ENCODE measurements at places on chromosomes 4 and X.
A peak's percentile ranks its signal among the peaks of the same experiment; 100 is the strongest.

DNA sequence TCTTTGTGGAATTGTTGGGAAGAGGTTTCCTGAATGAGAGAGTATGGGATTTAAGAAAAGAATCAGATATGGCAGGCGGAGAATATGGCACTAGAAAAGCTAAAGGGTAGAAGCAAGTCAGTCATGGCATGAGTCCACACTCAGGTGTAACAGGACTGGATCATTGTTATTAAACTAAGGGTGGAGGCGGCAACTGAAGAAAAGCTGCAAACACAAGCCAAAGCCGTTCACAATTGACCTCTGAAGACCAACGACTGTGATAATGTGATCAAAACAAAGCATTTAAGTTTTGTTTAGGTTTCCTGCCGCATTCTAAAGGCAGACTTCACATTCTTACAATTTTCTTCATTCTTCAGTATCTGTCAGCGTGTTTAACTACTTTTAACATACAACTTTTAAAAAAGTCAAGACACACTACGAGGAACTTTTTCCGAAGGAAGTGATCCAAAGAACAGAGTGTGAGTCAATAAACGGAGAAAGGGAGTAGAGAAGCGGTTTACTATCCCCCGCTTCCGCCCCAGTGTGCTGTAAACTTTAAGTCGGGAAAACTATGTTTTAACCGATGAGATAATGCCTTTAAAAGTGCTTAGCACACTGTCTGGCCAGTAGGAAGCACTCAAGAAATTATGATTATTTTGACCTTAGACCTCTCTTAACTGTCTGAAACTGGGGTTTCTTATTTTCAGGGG, 909 bp upstream of the SLAIN2 start:
- no peaks in the 10 kb centered on the region for H3K36me3 ChIP-seq
- peak overlapping the region; percentile 82 for H3K27ac ChIP-seq
- no peaks in the 10 kb centered on the region for H3K27me3 ChIP-seq
- peaks cover 55% of the 10 kb centered on the region for H3K4me1 ChIP-seq
- no peak for DNase-seq

DNA sequence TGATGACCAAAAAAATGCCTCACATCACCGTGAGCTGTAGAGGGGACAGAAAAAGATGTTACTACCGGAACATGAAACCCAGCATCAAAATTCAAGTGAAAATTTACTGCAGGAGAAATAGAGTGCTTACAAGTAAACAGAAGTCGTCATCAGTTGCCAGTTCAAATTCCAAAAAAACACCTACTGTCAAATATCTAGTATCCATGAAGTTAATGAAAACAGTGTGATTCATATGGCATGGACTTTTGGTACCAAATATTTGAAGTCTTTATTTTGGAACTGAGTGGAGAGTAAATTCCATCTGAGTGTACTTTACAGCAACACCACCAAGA, 388.9 kb upstream of the SPOCK3 start:
- DNase-seq = no peak
- H3K4me3 ChIP-seq = no peak overlapping the region
- H3K4me1 ChIP-seq = no peaks in the 10 kb centered on the region
- no peaks in the 10 kb centered on the region for H3K36me3 ChIP-seq

DNA sequence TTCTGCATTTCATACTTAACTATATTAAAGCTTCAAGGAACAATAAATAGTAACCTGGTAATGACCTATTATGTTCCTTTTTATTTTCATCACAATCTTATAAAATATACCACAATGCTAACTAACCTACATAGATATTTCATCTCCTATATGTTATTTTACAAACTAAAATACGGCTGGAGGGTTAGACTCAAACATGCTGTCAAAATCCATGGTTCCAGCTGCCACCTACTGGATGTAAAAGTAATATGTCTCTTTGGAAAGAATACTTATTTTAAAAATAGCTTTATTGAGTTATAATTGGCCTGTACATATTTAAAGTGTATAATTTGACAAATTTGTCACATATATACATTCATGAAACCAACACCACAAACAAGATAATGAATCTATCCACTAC, 15.0 kb downstream of the RGN start:
- H3K4me1 ChIP-seq = no peaks in the 10 kb centered on the region
- no peak for DNase-seq
- H3K36me3 ChIP-seq = no peaks in the 10 kb centered on the region
- H3K27ac ChIP-seq = no peak overlapping the region
- H3K4me3 ChIP-seq = no peak overlapping the region

GRCh38 chr4:87281603-87282002, 41.1 kb downstream of the HSD17B13 start:
- DNase-seq = no peak
- H3K4me3 ChIP-seq = no peak overlapping the region
- no peaks in the 10 kb centered on the region for H3K27me3 ChIP-seq
- no peak overlapping the region for H3K27ac ChIP-seq
- H3K4me1 ChIP-seq = no peaks in the 10 kb centered on the region

- no peak for DNase-seq
- no peaks in the 10 kb centered on the region for H3K27me3 ChIP-seq
- no peaks in the 10 kb centered on the region for H3K4me1 ChIP-seq
- no peaks in the 10 kb centered on the region for H3K36me3 ChIP-seq
- H3K4me3 ChIP-seq = no peak overlapping the region
Observed at GRCh38 chr4:104449537-104449936, 45.2 kb downstream of the CXXC4 start.

- H3K4me3 ChIP-seq = no peak overlapping the region
- H3K4me1 ChIP-seq = no peaks in the 10 kb centered on the region
- DNase-seq = no peak
- H3K36me3 ChIP-seq = no peaks in the 10 kb centered on the region
Observed at GRCh38 chr4:110527156-110527555, 51.2 kb downstream of the ENPEP start.

DNA sequence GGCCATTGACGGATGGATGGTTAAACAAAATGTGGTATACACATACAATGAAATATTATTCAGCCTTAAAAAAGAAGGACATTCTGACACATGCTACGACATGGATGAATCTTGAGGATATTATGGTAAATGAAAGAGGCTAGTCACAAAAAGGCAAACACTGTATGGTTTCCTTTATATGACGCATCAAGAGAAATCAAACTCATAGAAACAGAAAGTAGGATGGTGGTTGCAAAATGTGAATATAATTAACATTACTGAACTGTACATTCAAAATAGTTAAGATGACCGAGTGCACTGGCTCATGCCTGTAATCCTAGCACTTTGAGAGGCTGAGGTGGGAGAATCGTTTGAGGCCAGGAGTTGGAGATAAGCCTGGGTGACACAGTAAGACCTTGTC, 9.5 kb upstream of the CASK start:
- no peaks in the 10 kb centered on the region for H3K36me3 ChIP-seq
- DNase-seq = no peak
- H3K27me3 ChIP-seq = no peaks in the 10 kb centered on the region
- H3K27ac ChIP-seq = no peak overlapping the region
- no peaks in the 10 kb centered on the region for H3K4me1 ChIP-seq

GRCh38 chr4:7515390-7515902, 80.7 kb upstream of the PSAPL1 start:
- no peaks in the 10 kb centered on the region for H3K4me1 ChIP-seq
- no peaks in the 10 kb centered on the region for H3K27me3 ChIP-seq
- H3K27ac ChIP-seq = no peak overlapping the region
- H3K4me3 ChIP-seq = no peak overlapping the region
- no peaks in the 10 kb centered on the region for H3K36me3 ChIP-seq

GRCh38 chr4:122783301-122784215, 43.1 kb upstream of the FGF2 start:
- H3K4me1 ChIP-seq = peaks cover 47% of the 10 kb centered on the region
- no peaks in the 10 kb centered on the region for H3K36me3 ChIP-seq
- peak; percentile 96 for DNase-seq
- no peak overlapping the region for H3K4me3 ChIP-seq

DNA sequence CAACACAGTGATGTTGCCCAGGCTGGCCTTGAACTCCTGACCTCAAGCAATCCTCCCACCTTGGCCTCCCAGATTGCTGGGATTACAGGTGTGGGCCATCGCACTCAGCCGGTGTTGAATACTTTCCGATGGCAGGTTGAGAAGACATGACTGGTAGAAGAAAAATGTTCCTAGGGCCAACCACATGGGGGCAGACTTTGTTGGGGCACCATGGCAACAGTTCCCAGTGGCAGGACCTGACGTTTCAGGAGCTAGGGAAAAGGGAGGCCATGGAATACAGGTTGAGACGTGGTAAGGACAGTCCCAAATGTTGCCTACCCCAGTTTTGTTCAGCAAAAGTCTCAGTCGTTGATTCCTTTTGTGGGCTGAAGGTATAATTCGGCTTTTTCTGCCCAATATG, 134.6 kb downstream of the ASMT start:
- no peaks in the 10 kb centered on the region for H3K36me3 ChIP-seq
- no peaks in the 10 kb centered on the region for H3K4me1 ChIP-seq
- no peak overlapping the region for H3K27ac ChIP-seq
- no peak overlapping the region for H3K4me3 ChIP-seq
- peaks cover 77% of the 10 kb centered on the region for H3K27me3 ChIP-seq

- no peaks in the 10 kb centered on the region for H3K27me3 ChIP-seq
- H3K36me3 ChIP-seq = no peaks in the 10 kb centered on the region
- no peaks in the 10 kb centered on the region for H3K4me1 ChIP-seq
- no peak overlapping the region for H3K27ac ChIP-seq
Observed at GRCh38 chr4:124396333-124396732, 316.2 kb downstream of the ANKRD50 start.

DNA sequence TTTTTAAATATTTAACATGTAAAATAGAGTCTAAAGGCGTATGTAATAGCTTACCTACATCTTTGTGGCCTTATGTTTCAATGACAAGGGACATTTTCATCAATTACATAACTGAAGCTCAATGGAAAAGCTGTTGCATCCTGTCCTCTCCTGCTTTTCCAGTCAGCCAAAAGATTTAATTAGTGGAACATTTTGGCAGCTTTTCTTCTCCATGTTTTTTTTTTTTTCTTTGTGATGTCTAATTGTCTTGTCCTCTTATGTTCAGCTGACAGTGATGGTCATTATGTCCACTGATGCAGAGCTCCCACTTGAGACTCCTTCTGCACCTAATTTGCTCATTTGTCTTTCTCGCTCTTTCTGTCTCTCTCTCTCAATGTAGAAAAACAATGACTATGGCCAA, 422.2 kb downstream of the GABRG1 start:
- no peaks in the 10 kb centered on the region for H3K36me3 ChIP-seq
- H3K4me3 ChIP-seq = no peak overlapping the region
- DNase-seq = no peak
- H3K27me3 ChIP-seq = no peaks in the 10 kb centered on the region

GRCh38 chrX:83419030-83419792, 88.9 kb upstream of the POU3F4 start:
- no peak overlapping the region for H3K27ac ChIP-seq
- no peaks in the 10 kb centered on the region for H3K4me1 ChIP-seq
- no peak overlapping the region for H3K4me3 ChIP-seq
- no peaks in the 10 kb centered on the region for H3K27me3 ChIP-seq
- no peak for DNase-seq

DNA sequence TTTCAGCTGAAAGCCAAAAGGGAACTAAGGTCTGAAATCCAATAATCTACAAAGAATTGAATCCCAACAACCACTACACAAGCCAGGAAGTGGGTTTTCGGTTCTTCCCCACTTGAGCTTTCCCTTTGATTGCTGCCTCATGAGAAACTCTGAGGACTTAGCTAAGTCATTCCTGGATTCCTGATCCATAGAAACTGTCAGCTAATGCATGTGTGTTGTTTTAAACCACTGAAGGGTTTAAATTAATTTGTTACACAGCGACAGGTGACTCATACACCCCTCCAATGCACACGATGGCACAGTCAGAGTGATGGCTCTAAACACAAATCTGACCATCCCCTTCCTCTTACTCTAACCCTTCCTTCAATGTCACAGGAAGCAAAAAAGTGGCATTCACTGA, 282.9 kb downstream of the RAB28 start:
- DNase-seq = no peak
- H3K4me1 ChIP-seq = no peaks in the 10 kb centered on the region
- no peaks in the 10 kb centered on the region for H3K36me3 ChIP-seq
- H3K4me3 ChIP-seq = no peak overlapping the region
- no peaks in the 10 kb centered on the region for H3K27me3 ChIP-seq
- H3K27ac ChIP-seq = no peak overlapping the region

DNA sequence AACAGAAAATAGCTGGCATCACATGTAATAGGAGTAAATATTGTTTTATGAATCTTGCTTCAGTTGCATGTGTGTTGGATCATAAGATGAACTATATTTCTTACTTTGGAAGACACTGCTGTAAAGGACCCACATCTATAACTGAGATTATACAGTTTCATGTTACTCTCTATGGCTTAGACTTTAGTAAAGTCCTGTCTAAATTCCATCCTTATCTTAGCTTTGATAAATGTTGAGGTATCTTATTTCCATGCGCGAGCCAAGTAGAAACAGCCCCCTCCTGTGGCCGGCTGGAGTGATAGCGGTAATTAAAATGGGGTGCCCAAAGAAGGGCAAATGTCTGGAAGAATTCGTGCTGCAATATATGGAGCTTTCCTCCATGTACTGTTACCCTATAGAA, 43.0 kb downstream of the CCDC158 start:
- H3K27me3 ChIP-seq = no peaks in the 10 kb centered on the region
- H3K4me1 ChIP-seq = peaks cover 11% of the 10 kb centered on the region
- DNase-seq = peak; percentile 43

DNA sequence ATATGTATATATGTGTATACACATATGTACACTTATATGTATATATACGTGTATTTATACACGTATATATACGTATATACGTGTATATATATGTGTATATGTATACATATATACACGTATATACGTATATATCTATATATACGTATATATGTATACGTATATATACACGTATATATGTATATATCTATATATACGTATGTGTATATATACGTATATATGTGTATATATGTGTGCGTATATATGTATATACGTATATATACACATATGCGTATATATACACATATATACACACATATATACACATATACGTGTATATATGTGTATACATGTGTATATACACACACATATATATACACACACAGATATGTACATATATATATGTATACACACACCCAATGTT, 348.0 kb upstream of the LCORL start:
- H3K4me3 ChIP-seq = no peak overlapping the region
- H3K27ac ChIP-seq = no peak overlapping the region
- H3K27me3 ChIP-seq = no peaks in the 10 kb centered on the region
- no peak for DNase-seq
- no peaks in the 10 kb centered on the region for H3K4me1 ChIP-seq
